ENCODE measurements at places on chromosomes 12 and 14.

DNA sequence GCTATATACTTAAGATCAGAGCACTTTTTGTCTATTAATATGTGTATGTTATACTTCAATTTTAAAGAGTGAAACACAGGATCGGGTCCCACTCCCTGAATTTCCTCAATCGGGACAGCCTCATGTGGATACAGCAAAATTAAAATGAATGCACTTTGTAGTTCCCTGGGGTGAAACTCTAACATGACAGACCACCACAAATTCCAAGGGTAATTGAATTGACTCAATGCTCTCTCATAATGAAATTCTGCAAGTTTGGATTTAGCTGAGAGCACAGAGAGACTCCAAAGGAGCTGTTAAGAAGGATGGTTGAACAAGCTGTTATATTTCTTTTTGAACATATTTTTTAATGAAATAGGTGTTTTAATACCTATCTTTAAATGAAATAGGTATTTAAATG, 413.6 kb downstream of the GXYLT1 start:
- DNase-seq, result no peak

DNA sequence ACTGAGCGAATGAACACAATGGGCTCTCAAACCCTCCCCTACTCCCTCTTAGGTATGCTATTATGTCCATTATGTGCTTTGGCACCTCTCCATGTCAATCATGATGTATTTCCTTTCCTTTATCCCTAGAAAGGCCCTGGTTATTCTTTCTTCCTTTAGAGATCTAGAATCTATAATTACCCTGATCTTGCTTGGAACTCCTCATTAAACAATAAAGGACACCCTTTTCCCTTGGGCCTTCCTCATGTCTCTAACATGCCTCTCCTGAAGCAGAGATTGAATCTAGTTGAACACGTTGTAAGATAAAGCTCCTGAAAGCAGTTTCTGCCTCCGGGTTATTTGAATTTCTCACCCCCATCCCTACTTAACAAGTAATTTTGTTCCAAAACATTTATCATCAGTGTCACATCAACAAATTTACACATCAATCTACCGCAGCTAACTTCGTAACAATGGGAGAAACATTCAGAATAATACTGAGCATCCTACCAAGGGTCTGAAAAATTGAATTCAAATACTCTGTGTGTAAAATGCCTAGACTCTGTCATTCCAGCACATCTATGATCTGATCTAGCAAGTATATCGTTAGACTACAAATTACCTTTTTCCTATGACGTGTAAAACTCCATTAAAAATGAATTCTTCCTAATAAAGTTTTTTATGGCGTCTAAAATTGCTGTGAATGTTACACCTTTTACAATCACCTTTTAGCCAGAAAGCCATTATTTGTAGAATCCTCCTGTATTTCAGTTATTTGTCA, 5.4 kb downstream of the USP44 start:
- no peak for DNase-seq

DNA sequence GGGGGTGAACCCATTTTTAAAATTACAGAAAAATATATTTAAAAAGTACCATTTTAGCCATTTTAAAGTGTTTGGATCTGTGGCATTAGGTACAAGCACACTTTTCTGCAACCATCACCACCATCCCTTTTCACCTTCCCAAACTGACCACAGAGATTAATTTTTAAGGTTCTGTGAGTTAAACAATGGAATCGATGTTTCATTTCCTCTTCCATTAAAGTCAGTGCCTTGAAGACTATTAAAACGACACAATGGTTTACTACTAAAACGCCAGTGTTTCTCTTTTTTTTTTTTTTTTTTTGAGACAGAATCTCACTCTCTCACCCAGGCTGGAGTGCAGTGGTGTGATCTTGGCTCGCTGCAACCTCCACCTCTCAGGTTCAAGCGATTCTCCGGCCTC, 78.1 kb upstream of the GPR68 start:
- DNase-seq, result no peak

DNA sequence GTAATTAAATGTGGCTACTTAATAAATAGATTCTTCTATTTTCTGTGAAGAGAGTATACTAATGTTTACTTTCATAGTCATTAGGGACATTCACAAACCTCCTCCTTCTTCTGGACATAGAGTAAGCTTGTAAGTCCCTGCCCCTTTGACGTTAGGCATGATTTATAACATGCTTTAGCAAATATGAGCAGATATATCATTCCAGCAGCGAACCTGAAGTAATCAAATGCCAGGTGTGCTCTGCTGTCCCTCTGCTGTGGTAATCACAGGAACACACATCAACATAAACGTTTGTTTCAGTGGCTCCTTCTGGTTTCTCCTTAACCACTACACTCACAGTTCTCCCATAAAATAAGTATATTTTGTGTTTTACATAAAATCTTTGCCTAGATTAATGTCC, 961.8 kb downstream of the FLRT2 start:
- DNase-seq, result no peak

DNA sequence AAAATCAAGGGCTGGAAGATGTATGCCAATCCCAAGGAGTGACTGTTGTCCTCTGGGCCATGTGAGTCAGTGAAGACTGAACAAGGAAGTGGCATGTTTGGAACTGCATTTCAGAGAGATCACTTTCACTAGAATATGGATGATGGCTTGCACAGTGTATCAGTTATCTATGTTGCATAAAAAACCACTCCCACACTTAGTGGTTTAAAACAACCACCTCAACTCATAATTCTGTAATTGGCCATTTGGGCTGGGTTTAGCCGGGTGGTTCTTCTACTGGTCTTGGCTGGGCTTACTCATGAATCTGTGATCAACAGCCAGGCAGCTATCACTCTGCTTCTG, 15.4 kb downstream of the BDKRB1 start:
- DNase-seq, result no peak

DNA sequence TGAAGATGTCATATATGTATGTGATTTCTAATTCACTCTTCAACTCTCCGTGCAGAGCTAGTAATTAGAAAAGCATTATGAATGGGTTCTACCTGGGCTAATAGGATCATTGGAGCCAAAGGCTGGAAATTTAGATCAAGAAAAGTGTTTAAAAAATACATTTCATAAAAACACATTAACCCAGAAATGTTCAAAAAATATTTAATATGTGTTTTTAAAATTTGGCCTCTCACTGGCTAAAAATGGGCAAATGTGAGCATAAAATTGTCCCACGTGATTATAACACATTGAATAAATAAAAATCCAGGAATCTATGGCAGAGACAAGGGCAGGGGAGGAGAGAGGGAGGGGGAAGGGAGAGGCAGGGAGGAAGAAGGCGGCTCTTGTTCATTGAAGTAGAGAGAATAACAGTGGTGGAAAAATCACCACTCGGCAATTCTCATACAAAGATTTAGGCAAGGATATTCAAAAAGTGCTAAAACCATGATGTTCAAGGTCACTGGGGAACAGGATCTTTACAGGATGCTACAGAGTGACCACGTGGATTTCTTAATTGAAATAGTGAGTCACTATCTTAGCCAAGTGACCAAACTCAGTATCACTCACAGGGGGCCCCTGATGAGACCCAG, 38.8 kb downstream of the FBXO21 start:
- no peak for DNase-seq

GRCh38 chr12:121838126-121838525, 20.5 kb downstream of the HPD start:
- DNase-seq, result no peak

DNA sequence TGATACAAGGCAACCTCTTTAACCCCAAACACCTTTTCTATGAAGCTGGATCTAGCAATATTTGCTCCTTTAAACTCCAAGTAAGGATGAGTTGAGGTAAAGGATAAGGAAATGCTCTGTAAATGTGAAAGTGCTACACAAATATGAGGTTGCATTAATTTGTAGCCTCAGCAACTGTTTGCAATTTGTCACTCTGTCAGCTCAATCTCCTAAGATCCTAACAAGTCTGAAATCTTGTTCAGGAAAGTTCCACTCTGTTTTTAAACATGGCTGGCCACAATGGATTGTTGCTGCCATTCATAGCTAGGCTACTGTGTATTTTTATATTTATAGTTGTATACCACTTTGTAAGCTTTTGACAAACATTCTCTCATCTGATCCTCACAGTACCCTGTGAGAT, 51.3 kb downstream of the SCN8A start:
- DNase-seq, result no peak

GRCh38 chr12:64678835-64679234, 68.5 kb downstream of the RASSF3 start:
- DNase-seq, result no peak

- DNase-seq, result no peak
These were observed 214.2 kb downstream of the ADAMTS20 start for GRCh38 chr12:43337571-43338444.

DNA sequence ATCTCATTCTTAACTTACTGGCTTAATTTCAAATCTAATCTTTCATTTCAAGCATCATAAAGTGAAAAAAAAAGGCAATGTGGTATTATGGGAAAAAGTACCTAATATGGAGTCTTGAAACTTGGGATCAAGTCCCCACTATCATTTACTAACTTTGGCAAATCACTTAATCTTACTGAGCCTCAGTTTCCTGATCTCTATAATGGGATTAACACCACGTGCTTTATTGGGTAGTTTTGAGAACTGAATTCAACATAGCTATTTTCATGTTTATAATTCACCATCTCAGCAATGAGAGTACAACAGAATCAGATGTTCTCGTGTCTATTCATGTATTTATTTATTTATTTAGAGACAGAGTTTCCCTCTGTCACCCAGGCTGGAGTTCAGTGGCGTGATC, 78.3 kb downstream of the NTN4 start:
- no peak for DNase-seq

DNA sequence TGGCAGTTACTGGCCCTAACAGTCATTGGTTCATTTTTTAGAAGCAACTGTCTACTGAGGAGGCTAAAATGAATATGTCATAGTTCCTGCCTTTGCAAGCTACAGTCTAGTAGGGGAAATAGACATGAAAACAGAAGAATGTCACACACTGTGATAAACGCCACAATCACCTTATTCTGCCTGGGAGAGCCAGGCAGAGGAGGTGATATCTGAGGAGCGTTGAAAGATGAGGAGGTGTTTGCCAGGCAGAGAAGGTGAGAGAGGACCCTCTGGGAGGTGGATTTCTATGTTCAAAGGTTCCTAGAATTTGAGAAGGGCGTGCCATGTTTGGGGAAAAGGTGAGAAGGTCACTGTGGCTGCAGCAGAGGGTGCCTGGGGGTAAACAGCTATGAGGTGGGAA, 185.7 kb downstream of the PAX9 start:
- DNase-seq, result no peak

- DNase-seq, result no peak
These were observed 161.8 kb downstream of the DICER1 start for GRCh38 chr14:94995551-94995950.

DNA sequence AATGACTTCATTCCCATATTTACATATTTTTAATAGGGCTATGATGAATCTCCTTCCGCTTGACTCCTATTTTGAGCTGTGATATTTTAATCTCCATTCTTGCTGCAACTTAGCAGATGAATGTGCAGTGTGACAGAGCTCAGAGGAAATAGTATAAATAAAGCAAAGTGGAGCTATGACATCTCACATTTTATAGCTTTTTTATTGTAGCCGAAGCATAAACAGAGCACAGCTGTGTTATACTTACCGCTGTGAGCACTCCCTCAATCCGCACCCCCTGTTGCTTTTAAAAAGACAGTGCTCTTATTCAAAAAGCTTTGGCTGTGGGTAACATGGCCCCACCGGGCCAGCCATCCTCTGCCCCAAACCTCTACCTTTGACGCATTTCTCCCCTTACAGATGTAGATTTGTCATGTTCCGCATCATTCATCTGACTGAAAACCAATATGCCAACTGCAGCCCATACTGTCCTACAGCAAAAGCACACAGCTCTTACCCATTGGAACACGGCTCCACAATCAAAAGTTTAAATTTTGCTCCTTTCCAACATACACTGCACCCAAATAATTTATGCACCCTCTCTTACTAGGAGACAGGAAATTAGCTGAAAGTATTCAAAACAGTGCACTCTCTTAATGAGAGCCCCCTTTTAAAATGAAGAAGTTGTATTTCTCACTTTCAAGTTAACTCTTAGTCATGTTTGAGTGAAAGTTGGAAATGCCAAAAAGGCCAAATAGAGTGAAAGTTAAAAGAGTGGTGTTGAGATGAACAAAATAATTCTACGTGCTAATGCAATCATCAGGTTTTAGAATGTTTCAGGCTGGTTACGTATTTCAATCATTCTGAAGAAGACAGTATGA, 429.3 kb upstream of the SOX5 start:
- DNase-seq, result no peak

- DNase-seq, result no peak
These were observed 344.5 kb upstream of the SFSWAP start for GRCh38 chr12:131366261-131366871.

DNA sequence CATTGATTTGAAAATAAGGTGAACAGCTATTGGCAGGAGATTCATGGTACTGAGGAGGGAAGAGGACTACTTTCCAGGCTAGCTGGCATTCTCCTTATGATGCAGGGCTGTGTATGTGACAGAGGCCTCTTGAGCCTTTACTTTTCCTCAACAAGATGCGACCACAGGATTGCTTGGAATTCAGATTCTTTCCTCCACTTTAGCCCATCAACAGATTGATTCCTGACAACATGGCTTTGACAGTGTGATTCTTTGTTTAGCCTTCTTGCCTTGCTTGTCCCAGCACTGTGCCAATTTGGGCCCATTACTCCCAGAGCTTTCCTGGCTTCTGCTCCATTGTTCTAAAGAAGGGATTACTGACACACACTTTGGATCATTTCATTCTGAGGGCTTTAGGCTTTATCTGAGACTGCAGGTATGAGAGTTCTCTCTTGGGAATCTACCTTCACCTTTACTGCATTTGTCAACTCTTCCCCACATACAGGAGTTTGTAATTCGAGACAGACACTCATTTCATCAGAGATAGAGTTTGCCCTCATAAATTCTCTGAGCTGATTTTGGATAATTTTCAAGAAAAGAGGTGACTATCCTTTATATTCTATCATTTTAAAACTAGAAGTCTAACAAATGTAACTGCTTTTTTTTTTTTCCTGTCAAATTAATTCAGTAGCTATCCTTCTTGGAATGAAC, 206.4 kb upstream of the GZMB start:
- no peak for DNase-seq

- no peak for DNase-seq
These were observed 770.2 kb downstream of the BCL11B start for GRCh38 chr14:98501836-98502235.

GRCh38 chr14:22176957-22177356, 412.1 kb downstream of the DAD1 start:
- DNase-seq, result no peak
